Brain pericyte (primary cell): ENCODE measurements at places on chromosomes 11 and 22.

DNA sequence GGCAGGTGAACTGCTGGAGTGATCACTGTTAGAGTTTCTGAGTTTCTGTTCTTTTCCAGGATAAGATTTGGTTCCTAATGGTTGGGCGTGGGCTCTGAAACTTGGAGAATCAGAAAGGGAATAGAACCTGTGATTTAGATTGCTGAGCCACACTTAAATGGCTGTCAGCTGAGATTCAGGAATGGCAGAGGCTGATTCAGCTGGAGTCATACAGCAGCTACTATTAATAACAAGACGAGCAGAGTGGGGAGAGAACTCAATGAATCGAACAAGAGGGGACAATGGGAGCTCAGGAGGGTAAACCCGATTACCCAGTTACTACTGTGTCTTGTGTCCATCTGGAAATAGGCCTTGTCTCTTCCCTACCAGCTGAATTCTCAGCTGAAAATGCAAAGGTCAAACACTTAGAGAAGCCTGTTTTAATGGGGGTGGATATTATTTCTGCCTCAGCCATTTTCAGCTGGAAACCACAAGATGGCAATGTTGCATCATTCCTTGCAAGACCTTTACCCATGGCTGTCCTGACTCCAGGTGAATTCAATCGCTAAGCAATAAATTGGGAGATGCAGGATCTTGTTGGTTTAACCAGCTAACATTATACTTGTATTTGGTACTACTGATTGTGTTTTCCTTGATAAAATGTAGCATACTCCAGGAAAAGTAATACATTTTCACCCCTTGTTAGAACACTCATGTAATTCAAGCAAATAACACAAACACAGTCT is 104.5 kb upstream of the RAG2 start:
- DNase-seq, result peak; percentile 12

- no peak for DNase-seq
Measured at GRCh38 chr11:110349138-110349996, 53.0 kb upstream of the RDX start.

DNA sequence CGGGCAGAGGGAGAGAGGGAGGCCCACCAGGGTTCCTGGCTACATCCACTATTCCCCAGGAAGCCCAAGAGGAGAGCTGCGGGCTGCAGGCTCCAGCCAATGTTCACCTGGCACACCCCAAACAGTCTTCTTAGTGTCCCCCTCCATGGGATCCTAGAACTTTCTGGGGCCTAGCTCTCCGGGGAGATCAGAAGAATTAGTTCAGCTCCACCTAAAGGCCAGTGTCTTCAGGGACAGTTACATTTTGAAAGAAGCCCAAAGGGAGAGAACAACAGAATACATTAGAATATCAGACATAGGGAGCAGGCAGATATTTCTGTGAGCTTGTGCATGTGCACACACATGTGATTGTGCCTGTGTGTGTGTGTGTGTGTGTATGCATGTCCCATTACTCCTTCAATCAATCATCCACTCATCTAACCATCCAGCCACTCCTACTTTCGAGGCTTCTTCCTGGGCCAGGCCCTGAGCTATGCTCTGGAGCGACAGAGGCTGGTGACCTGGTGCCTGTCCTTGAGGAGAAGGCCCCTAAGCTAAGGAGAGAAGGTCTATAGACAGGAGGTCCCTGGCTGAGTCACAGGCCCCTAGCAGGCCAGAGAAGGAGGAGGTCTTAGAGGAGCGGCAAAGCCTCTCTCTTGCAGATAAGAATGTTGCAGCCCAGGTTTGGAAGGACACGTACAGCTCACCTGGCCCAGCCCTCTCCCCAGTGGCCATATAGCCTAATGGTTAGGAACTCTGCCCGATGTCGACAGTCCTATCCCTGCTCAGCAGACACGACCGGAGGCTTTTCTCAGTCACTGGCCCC is 165.5 kb downstream of the DSCAML1 start:
- DNase-seq, result no peak

GRCh38 chr11:39810358-39810757 is 1649.1 kb downstream of the LRRC4C start:
- no peak for DNase-seq

GRCh38 chr11:44952082-44952481 is 1.4 kb upstream of the TP53I11 start:
- no peak for DNase-seq

- DNase-seq, result no peak
Measured at GRCh38 chr11:119028346-119029068, 2.2 kb downstream of the SLC37A4 start.

DNA sequence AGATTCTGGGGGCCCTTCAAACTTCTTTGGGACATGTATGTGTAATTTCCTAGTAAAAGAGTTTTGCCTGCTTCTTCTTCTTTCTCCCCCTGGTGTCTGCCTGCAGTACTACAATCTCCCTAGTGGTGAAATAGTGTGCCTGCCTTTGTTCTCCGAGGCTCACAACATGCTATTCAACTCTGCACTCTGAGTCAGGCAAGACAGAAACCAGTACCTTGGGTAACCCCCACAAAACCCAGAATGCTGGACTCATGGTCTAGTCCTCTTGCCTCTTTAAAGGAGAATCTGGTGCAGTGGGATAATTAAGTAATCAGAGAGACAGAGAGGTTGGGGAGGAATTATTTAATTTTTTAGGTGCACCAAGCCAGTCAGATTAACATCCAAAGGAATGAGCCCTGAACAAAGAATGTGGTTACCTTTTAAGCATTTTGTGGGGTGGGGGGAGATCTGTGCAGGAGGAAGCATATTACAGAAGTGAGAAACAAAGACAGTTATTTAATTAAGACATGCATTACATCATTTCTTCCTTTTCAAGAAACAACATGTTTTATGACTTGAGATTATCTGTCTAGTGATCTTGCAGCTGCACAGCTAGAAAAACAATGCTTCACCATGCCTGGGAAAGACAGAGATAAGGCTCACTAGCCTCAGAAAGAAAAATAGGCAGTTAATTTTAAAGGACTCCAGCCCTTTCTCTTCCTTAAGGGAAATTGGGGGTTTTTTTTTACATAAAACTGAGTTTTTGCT is 11.0 kb upstream of the MS4A6A start:
- DNase-seq, result peak; percentile 0

DNA sequence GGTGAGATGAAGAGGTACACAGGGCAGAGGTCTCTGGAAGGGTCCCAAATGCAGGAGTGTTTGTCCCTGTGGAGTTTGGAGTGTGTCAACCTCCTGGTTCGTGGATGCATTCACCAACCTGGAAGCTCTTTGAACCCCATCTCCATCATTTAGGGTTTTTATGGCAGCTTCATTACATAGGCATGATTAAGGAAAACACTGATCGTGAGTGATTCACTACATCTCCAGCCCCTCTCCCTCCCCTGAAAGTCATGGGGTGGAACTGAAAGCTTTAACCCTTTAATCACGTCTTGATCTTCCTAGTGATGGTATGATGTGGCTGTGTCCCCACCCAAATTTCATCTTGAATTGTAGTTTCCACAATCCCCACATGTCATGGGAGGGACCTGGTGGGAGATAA is 19.8 kb upstream of the INCENP start:
- DNase-seq, result no peak

DNA sequence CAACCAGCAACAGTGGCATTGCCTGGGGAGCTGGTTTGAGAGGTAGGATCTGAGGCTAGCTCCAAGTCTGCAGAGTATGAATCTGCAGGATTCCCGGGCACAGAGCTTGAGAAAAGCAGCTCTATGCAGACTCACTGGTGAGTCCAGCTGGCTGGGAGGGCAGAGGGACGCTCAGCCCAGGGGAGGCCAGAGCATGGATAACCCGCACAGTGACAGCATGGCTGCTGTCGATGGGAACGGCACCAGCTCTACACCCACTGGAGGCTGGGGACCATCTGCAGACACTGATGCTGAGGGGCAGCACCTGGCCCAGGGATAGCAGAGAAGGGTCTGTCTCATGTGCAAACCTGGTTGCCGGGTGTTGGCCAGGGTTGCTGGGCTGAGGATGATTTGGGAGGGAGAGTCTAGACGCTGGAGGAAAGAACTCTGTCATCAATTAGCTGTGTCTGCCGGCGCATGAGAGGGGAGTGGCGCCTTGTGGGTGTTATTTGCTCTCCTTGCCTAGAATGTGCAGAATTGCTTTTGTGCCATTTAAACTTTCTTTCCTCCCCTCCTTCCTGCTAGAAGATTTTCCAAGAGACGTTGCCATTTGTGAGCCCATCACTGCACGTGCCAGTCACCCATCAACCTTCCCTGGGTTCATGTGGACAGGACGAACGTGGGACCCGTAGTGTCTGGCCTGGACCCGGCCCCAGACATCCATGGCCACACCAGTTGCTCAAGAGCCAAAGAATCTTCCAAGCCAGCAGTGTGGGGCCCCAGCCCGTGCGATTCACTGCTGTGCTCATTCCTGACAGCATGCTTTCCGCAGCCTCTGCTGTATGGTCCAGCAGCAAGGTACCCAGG is 19.1 kb upstream of the LINC01488 start:
- DNase-seq, result no peak

GRCh38 chr11:63243533-63243932 is at the start of gene SLC22A25:
SLC22A25 (minus strand) TSS chr11:63243599; CDS start chr11:63229652, 13,947 bp downstream.
- no peak for DNase-seq

- no peak for DNase-seq
Measured at GRCh38 chr11:128354476-128354875, 232.9 kb downstream of the ETS1 start.
